Activated gamma-delta T cell treated with Interleukin-2 at 50 U/mL for 16 hours (primary cell): ENCODE measurements at places on chromosomes 11 and 22.

DNA sequence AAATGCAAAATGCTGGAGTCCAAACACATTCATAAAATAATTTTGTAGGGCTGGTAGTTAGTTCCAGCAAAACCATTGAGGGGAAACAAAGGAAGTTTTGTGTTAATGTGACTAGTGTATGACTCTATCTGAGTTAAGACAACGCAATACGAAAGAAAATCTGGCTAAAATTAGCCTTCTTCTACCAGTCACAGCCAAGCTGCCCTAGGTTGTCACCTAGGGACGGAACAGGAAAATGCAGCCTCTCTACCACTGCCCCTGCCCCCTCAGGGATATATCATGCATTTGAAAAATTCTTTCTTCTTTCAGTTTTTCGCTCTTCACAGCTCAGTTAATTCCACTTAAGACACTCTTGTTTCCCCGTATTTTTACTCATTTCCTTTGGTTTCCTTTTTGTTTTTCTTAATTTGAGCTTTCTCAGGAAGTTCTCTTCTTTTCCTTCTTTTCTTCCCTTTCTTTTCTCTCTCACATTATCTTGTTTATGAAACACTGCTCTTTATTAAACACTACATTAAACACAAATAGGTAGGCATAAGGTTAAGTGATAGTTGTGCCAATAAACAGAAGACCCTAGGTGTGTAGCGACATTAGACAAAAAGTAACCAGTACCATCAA lies 30.6 kb downstream of the KIRREL3 start:
- no peak for DNase-seq

- DNase-seq, result no peak
Measured at GRCh38 chr11:8757047-8757446, 74.5 kb downstream of the RPL27A start.

- no peak for DNase-seq
Measured at GRCh38 chr11:117146521-117146920, 2.4 kb downstream of the PAFAH1B2 start.

- DNase-seq, result no peak
Measured at GRCh38 chr11:111352935-111353710, 26.0 kb downstream of the POU2AF1 start.

- no peak for DNase-seq
Measured at GRCh38 chr11:122209619-122210366, 93.8 kb upstream of the BLID start.

DNA sequence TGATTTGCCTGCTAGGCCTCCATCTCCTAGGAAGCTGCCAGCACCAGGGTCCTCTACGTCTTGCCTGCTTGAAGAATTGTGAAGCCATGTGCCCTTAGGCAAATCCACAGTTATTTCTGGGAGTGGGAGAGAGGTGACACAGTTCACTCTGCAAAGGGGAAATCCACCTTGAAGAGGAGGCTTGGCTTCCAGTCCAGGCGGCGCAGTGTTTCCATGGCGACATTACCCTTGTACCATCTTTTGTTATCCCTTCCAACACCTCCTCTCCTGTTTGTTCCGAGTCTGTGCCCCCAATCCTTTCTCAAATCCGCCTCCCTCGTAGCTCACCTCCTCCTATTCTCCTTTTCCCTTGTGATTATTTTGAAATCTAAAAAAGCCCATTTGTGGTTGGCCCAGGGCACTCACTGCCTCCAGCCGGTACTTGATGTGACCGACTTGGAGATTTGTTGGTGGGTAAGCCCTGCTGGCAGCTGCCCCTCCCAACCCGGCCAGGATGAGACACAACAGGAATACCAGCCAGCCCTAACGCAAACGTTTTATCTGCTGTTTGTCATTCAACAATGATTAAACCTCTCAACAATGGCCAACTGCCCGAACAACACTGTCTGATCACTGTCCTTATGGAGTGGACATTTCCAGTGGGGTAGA lies 18.4 kb downstream of the SYT13 start:
- no peak for DNase-seq

DNA sequence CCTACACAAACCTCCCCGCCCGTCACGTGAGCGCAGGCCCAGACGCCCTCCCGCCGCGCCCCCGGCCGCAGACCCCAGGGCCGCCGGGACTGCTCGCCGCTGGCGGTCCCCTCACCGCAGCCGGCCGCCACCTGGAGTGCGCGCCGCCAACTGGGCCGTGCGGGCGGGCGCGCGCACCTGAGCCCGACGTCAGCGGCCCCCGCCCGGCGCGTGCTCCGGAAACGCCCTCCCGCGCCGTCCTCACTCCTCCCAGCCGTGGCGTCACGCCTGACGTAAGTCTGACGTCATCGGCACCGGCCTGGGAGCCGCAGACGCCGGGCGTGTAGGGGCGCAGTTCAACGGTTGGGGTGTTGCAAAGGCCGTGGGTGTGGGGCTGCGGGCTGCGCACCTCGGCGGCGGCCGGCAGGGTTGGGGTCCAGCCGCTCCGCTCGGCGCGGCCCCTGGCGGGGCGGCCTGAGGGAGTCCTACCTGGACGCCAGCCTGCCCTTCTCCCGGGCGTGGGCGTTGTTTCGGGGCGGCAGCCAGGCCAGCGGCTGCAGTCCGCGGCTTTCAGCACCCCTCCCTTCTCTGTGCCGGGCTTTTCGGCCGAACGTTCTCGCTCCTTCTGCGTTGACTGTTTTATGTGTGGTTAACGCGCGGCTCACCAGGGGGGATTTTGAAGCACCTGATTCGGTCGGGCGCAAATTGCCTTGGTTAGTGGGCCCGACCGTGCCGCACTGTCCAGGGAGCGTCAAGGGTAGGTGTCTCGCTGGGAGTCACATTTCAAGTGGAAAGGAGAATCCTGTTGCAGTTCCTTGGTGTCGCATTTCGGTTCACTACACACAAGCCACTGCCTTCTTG lies at the start of gene JOSD1:
Gene JOSD1 (minus strand): TSS at position 155 of the 840 bp plus-strand sequence. CDS start 956 bp downstream, outside the sequence.
- DNase-seq, result peak; percentile 96

GRCh38 chr11:3926458-3927095 lies 71.1 kb downstream of the STIM1 start:
- DNase-seq, result no peak

DNA sequence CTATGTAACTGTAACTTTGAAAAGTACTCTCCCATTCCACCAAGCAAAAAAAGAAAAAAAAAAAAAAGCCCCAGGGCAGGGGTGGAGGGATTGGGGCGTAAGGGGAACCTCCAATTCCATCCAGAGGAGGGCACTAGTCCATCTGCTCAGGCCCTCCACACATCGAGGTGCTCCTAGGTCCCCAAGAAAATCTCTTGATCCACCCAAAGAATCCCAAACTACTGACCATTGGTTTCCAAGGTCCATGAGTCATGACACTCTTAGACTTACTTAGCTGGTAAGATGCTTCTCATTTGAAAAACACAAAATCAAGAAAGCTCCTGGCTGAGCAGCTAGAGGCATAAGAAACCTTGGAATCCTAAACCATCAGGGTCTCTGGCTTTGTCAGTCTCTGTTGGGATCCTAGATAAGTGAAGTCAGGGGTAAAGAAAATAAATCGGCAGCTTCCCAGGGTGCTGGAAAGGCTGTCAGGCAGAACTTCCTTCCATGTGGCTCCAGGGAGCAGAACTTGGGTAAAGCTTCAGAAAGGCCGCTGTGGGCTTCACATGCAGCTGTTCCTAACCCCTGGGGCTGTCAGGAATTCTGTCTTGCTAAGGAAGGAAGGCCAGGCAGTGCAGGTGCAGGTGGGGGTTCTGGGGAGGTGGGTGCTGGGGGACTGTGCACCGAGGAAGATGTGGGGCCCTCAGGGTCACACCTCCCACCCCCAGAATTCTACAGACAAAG lies 49.4 kb upstream of the ADA2 start:
- no peak for DNase-seq

- DNase-seq, result no peak
Measured at GRCh38 chr22:21449531-21450319, 17.5 kb upstream of the TMEM191C start.

GRCh38 chr11:71163371-71163770 lies 89.0 kb downstream of the SHANK2 start:
- no peak for DNase-seq

- no peak for DNase-seq
Measured at GRCh38 chr11:134513585-134514120, 101.6 kb upstream of the B3GAT1 start.
